ENCODE measurements at places on chromosomes 16 and 17.

DNA sequence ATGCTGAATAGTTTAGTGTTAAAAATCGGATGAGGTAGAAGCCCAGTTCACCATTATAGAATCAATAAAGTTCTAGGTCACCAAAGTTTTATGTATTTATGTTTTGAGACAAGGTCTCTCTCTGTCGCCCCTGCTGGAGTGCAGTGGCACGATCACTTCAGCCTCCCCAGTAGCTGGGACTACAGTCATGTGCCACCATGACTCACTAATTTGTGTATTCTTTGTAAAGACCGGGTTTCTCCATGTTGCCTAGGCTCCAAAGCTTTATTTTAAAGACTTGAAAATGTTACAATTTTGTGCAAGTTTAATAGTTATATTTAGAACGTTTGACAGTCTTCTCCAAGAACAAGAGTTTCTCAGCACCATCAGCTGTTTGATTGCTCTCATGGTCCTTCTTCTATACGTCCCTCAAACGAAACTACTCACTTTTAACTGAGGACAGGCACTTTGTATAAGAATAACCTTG, 32.1 kb downstream of the NDE1 start:
- DNase-seq, result no peak

- no peak for DNase-seq
Measured at GRCh38 chr16:12295395-12295794, 318.9 kb downstream of the SNX29 start.

DNA sequence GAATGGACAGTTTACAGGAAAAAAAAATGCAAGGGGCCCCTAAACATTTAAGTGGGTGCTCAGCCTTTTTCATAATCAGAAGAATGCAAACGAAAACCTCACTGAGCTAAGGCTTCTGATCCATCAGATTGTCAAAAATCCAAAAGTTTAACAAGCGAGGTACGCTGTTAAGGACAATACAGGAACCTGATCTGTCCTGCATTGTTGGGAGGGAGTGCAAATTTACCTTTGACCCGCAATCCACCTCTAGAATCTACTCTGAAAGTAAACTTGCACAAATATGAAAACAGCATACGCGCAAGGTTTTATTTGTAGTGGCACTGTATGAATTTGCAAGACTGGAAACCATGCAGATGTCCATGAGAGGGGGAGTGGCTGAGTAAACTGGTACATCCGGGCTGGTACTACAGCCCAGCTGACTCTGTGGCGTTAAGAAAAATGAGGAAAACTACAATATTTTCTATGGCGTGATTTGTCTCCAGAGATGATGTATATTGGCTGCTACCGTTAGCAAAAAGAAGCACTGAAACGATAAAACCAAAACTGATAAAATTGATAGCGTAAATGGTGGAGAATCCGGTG, 28.8 kb upstream of the ST6GALNAC1 start:
- DNase-seq, result no peak

DNA sequence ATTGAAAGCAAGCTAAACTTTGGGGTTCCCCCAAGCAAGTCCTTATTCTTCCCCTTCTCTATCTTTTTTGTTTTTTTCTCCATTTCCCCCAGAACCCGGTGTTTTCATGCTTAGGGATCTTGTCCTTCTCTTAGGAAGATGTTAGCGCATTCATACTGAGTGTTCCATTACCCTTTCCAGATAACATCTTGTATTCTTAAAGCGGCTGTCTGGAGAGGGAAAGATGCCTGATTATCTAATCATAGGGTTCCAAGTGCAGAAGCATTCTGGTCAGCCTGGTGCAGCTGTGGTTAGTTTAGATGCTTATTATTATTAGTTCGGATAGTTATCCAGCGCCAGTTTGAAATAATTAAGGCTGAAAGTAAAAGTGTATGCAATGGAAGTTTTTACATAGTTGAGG, 2.0 kb downstream of the TOM1L1 start:
- no peak for DNase-seq

DNA sequence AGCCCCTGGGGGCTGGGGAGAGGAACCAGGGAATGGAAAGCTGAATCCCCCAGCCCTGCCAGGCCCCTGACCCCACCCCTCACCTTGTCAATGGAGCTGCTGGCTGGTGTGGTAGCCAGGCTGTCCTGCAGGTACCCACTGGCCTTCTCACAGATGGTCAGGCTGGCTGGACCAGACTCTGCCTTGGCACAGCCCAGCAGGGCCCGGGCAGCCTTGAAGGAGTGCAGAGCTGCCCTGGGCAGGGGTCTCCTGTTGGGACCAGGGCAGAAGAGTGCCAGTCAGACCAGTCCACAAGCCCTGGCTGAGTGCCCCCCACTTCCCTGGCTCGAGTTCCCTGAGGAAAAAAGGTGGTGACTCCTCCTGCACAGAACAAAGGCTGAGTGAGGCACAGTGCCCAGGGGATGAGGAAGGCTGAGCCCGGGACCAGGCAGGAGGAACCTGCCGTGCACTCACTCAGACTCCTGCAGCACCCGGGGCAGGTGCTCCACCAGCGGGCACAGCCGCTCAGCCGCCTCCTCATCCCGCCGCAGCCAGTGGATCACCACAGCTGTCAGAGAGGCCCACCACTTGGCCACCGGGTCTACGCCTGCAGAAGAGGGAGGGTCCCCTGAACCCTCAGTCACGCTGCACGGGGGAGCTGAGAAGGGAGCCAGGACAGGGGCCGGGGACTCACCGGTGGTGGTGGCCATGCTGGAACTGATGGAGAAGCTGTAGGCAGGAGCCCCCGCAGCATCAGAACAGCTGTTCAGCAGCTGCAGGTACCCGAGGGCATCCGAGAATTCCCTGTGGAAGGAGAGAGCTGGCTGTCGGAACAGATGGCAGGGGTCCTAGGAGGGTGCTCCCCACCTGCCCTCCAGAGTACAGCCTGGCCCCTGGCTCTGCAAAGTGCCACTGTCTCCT, 22.4 kb downstream of the SREBF1 start:
- no peak for DNase-seq

- DNase-seq, result no peak
Measured at GRCh38 chr16:15916323-15916722, 27.9 kb upstream of the CEP20 start.

DNA sequence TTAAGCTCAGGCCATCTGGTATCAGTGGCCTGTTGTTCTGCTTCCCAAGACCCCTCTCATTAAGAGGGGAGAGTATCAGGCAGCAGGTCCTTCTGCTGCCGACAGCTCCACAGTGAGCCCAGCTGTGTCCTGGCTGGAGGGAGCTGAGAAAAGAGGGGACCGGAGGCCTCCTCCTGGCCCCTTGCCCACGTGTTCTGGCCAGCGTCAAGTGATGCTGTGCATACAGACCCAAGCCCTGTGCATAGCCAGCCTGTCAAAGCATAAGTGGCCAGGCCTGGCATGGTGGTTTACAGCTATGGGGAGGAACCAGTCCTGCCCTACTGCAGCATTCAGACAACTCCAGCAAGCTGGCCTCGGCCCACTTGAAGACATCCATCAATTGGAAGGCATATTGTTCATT, 48.0 kb downstream of the ABCC6 start:
- DNase-seq, result no peak

DNA sequence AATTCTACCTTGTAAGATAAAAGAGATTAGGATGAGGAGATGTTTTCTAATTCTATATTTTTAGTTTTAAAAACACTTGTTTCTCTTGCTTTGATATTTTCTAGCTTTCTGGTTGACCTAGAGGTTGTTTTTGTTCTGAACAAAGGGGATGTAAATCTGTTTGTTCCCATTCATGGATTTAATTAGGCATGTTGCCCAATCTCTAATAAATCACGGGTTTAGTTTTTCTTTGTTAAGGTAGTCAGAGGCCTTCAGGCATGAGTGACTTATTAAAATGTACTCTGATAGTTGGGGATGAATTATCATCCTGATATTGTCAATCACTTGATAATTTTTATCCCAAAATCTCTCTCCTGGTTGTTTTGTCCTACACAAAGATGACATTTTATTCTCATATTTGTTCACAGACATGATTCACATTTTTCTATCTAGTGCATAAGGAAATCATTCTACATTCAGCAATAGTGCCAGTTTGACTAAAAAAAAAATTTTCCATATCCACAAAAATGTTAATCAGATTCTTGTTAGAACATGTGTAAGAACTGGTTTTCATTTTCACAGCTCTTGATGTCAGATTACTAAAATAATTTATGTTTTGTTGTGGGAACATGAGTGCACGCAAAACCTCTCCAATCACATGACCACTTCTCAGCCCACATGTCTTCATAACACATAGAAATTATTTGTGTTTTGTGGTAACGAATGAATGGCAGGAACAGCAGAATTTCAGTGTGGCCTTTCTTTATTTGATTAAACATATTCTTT, 95.7 kb upstream of the AKTIP start:
- no peak for DNase-seq

- DNase-seq, result no peak
Measured at GRCh38 chr16:12625068-12625467, 178.6 kb downstream of the CPPED1 start.

GRCh38 chr16:87067836-87068761, 249.1 kb downstream of the C16orf95 start:
- no peak for DNase-seq

- no peak for DNase-seq
Measured at GRCh38 chr16:53018834-53019416, 33.8 kb downstream of the CHD9NB start.

GRCh38 chr17:57487573-57487972, 231.2 kb downstream of the MSI2 start:
- DNase-seq, result no peak

GRCh38 chr17:27846042-27846655, 45.8 kb upstream of the NOS2 start:
- DNase-seq, result no peak

DNA sequence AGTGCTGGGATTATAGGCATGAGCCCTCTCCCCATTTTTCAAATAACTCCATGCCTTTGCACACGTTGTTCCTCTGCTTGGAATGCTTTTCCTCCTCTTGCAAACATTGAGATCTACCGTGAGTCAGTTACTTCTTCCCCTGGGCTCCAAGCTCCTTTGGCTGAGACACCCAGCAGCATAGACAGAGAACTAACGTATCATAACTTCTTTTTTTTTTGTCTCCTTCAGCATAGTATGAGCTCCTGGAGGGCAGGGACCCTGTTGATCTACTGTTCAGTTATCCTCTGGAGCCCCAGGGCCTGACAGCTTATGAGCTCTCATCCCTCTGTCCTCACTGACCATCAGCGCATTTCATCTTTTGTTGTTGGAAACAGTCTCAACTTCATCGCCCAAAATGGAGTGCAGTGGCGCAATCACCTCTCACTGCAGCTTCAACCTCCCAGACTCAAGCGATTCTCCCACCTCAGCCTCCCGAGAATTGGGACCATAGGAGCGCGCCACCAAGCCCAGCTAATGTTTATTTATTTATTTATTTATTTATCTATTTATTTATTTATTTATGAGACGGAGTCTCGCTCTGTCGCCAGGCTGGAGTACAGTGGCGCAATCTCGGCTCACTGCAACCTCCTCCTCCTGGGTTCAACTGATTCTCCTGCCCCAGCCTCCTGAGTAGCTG, 2.2 kb downstream of the SPAG7 start:
- DNase-seq, result no peak

GRCh38 chr17:77306790-77307478, 166.2 kb downstream of the SEC14L1 start:
- DNase-seq, result no peak

- no peak for DNase-seq
Measured at GRCh38 chr16:67504031-67505021, 21.0 kb upstream of the AGRP start.

DNA sequence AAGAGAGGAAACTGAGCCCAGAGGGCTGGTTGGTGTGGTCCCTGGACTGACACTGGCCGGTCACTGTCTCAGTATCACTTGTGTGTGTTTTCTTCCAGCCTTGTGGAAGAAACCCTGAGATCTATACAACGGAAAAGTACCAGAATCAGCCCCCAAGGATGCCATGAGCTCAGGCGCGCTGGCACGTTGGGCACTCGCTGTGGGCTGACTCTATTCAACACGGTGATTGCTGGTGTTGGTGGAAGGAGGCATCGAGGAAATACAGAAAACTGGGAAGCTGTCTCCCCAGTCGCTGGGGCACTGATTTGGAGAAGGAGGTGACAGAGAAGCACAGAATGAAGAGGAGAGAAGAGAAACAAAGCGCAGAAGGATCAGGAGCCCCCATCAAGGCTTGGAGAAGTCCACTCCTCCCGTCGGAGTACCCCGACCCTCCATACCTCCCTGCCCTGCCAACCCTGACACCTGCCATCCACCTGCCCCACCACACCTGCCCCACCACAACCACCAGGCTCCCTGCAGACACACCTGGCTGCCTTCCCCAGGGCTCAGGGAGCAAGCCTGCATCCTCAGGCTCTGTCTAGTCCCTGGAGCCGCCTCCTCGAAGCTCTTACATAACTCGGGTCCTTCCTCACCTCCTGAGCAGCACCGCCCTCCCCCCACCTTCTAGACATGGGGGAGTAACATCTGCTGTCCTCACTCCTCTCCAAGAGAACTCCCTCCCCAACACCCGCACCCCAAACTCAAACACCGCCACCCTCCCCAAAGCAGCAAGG, 66.5 kb downstream of the RBFOX3 start:
- DNase-seq, result no peak
